Right forelimb (tissue), 1 donor: ENCODE measurements at places on chromosomes 2 and 18.
A peak's percentile ranks its signal among the peaks of the same experiment; 100 is the strongest.

DNA sequence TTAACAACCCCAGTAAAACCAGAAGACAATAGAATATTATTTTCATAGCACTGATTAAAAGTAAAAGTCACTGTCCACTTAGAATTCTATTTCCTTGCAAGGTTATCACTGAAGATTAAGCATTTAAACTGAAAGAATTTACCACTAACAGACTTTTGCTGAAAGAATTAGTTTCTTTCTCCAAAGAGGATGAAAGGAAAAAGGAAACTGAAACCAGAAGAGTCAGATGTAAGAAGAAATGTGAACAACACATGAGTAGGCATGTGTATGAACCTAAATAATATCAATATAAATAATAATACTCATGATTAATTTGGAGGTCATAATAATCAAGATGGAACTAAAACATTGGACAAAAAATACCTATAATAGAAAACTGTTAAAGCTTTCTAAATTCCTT, 82.4 kb upstream of the KLHL29 start:
- DNase-seq = no peak

DNA sequence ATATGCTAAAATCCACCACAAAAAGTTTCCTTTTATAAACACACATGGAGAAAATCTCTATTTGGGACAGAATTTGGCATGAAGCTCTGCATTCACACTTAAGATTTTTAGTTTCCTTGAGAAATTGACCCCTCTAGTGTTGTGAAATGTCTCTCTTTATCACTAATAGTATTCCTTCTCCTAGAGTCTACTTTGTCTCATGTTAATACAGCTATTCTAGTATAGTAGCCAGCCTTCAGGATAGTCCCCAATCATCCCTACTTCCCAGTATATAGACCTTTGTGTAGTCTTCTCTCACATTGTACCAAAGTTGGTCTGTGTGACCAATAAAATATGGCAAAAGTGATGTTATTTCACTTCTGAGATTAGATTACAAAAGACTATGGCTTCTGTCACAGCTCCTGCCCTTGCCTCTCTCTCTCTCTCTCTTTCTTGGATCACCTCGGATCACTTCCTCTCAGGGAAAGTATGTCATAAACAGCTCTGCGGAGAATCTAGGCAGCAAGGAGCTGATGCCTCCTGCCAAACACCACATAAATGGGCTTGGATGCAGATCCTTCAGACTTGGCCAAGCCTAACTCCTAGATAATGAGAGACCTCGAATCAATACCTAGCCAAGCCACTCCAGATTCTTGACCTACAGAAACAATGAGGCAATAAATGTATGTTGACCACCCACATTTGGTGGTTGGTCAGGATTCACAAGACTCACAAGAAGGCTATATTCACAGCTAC, 59.7 kb upstream of the NABP1 start:
- no peak for DNase-seq

GRCh38 chr2:30670453-30670852, 136.8 kb downstream of the CAPN13 start:
- DNase-seq = peak; percentile 3

DNA sequence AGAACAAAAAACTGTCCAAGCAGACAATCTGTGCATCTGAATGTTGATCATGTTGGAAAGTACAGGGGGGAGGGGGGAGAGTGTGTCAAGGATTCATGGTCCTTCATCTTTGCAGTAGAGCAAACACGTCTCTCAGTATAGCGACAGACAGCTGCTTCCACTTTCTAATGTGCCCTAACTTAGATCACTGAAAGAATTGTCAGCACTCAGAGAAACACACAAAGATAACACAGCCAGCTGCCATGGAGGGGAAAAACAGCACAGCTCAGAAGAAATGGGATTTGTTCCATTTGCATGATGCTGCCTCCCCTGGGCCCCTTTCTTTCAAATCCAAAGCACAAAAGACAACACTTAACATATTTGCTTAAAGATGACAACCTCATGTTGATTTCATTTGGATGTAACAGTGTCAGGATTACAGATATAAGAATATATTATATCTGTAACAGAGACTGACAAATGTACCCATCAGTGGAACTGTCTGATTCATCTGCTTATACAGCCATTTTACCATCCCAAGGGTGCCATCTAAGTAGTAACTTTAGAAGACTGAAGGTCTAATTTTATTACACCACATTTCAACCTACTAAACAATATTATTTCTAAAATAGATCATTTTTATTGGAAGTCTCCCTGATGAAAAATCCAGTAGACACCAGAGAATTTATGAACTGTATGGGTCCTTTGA, 17.7 kb downstream of the FIGN start:
- DNase-seq = no peak

GRCh38 chr2:154527962-154528361, 170.5 kb upstream of the KCNJ3 start:
- no peak for DNase-seq

- DNase-seq = no peak
These were observed 11.1 kb downstream of the SNTG2 start for GRCh38 chr2:961786-962185.

- DNase-seq = no peak
These were observed 24.7 kb downstream of the SNRPD1 start for GRCh38 chr18:21636769-21637168.

- DNase-seq = no peak
These were observed 360.0 kb upstream of the RAB6C start for GRCh38 chr2:129619471-129619870.
